HS-5 (cell line): ENCODE measurements at places on chromosomes 4 and X.

DNA sequence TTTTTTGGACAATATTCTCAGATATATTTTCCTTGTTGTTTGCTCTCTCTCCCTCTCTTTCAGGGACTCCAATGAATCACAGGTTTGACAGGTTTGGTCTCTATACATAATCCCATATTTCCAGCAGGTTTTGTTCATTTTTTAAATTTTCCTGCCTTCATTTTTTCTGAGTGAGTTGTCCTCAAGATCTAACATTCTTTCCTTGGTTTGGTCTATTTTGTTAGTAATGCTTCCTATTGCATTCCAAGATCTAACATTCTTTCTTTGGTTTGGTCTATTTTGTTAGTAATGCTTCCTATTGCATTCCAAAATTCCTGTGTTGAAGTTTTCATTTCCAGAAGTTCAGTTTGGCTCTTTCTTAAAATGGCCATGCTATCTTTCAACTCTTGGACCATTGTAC, 45.3 kb upstream of the ZMAT1 start:
- DNase-seq: peak; percentile 53

DNA sequence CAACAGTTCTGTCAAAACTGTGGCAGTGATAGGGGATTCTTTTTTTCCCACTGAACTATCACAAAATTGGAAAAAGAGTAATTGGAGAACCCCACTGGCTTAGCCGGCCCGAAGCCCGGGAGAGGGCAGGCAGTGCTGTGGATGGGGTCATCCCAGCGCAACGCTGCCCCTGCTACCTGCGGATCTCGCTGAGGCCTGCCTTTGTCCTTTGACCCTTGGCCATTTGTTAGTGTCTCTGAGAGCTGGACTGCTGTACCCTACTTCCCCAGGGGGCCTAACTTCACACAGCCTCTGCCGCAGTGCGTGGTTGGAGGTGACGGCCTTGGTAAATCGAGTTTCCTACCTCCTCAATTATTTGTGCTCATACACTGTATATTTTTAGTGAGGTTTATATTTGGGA, 43.0 kb upstream of the MSANTD1 start:
- no peak for DNase-seq

DNA sequence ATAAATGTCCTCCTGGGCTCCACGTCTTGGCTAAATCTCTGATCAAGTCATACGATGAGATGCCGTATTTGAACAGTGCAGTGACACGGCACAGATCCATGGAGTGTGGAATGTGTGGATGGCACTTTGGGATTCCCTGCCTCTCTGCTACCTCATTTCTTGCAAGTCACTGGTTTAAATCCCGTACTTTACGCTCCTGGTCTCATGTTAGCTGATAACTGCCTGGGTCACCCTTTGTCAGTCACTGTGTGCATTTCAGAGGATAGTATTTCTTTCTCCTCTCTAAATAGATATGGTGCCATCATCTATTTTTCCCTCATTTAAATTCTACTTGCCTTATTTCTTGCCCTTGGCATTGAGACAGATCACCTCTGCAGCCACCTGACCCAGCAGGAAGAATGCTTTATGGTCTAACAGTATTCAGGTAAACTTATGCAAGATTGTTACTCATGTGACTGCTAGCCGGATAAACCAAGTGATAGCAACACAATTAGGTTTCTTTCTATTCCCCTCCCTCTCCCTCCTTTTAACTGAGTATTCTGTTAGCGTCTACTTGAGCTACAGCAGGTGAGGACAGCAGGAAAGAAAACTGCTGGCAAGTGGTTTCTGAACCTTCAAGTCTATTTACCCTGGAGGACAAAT, 2.8 kb downstream of the EGF start:
- no peak for DNase-seq

DNA sequence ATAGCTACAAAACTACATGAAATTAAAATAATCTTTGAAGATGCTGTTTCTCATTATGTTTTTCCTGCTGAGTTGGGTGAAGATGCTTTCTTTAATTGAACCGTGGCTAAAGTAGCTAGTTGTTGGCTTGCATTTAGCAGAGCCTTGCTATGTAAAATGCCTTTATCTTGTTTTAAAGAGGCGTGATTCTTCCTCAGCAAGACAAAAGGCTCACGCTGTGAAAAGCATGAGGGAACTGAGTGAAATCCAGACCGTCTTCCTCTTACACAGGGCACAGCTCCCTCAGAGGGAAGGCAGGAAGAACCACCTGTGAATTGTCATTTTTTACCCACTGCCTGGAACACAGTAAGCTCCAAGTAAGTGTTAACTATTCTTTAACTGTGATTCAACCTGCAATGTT, 39.0 kb upstream of the ZNF518B start:
- DNase-seq: no peak

DNA sequence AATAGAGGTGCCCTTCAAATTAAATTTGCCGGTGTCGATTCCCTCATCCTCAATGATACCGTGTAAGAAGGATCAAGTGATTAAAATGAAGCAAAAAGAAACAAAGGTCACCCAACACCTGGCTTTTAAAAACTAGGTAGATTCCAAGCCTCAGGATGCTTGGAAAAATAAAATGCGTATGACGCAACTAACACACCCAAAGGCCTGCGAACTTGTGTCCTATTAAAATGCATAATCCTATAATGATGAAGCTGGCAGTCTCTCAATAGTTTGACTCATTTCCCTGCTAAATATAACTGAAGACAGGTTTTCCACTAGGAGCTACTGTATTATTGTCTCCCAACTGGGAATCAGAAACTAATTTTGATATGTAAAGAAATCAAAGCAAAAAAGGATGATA, 263.2 kb downstream of the DHX15 start:
- DNase-seq: peak; percentile 69

DNA sequence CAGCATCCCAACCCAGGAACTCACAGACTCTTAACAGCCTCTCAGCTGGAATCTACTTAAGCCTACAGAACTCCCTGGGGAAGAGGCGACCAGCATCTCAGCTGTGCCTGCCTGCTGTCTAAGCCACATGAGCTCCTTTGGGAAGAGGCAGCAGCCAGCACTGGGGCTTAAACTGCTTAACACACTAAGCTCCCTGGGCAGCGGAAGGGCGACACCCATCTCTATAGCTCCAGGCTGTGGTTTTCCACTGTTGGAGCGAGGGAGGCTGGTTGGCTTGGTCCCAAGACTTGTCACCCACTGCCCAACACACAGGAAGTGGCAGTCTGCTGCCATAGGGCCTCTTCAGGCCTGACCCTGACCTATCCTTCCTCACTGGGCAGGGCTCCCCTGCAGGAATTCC, 1544.1 kb upstream of the ADGRL3 start:
- DNase-seq: no peak

- DNase-seq: no peak
These were observed 1574.7 kb downstream of the STIM2 start for GRCh38 chr4:28435314-28435713.

DNA sequence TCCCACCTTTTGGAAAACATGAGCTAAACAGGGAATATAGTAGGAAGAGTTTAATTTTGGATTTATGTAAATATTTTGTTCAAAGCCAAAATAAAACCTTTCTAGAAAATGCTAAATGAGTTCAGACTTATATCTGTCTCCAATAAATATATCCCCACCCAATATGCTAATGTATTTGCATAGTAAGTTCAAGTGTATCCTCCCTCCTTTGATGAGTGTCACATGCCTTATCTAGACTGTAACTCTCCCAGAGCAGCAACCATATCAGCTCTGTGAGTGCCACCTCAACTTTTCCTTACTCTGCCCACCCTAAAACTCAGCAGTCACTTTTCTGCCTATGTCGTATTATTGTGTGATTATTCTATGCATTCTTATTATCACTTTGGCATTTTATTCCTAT, 516.1 kb upstream of the NR3C2 start:
- DNase-seq: no peak

DNA sequence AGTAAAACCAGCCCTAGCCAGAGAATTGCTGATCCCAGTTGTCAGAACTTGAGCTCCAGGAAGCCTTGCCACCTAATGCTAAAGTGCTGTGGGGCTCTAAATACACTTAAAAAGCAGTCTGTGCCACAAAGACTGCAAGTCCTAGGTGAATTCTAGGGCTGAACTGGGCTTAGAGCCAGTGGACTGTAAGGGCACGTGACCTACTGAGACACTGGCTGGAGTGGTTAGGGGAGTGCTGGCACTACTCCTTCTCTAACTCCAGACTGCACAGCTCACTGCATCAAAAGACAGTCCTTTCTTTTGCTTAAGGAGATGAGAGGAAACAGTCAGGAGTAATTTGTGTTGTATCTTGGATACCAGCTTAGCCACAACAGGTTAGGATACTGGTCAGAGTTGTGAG, 1240.2 kb downstream of the FAM133A start:
- DNase-seq: no peak

DNA sequence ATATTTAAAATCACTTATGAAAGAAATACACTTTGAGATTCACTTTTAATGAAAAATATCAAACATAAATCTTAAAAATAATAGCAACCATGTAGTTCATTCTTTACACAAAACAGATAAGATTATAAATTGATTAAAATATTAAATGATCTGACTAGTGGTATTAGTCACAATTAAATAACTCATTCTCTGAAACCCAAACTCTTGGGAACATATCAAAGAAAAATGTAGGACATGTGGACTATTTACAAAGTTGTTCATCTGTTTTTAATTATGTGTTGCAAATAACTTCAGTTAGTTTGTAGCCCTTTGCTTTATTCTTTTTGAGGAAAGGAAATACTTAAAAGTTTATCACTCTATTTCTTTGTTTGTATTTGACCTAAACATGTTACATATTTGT, 9.5 kb upstream of the GUCY1A1 start:
- DNase-seq: no peak

DNA sequence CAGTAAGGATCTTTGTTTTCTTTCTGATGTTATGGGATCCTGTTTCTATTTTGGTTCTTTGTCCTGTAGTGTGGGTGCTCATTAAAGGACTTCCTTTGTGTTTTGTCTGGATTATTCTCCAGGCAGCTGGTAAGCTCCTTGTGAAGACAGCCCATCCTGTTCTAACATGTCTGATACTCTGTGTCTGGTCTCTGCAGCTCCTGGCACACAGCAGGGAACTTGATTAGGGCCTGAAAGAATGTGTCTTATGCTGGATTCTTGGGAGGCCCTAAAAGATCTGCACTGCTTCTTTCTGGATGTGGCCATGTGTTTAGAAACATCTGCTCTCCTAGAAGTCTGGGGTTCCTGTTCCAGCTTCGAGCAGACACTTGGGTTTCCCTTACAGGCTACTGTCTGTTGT, 38.1 kb upstream of the ATXN3L start:
- no peak for DNase-seq

GRCh38 chrX:42886519-42886918, 108.6 kb upstream of the PPP1R2C start:
- DNase-seq: no peak

- no peak for DNase-seq
These were observed 36.7 kb downstream of the FGFRL1 start for GRCh38 chr4:1047976-1048772.

DNA sequence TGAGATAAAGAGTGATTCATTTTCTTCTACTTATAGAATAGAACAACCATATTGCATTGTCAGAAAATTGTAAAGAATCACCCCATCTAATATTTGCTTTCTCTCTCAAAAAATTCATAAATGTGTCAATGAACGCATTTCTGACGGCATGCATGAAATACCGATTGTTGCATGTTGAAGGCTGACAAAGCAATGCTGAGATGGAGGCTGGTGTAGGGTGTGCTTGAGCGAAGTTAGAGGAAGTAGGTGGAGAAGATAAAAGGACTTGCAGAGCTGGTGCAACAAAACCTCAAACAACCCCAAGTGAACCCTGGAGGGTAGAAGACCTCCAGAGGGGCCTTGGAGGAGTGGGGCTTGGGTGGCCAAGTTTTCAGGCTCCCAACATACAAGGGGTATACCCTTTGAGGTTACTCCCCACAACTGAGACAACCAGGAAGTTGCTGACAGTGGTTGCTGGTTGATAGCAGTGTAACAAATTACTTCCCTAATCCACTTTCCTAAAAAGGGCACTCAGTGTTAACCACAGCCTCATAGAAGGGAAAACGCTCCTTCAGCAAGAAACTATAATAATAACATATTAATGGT, 452.7 kb downstream of the NLGN4X start:
- no peak for DNase-seq

GRCh38 chrX:115912372-115912897, 258.1 kb upstream of the AGTR2 start:
- DNase-seq: no peak

DNA sequence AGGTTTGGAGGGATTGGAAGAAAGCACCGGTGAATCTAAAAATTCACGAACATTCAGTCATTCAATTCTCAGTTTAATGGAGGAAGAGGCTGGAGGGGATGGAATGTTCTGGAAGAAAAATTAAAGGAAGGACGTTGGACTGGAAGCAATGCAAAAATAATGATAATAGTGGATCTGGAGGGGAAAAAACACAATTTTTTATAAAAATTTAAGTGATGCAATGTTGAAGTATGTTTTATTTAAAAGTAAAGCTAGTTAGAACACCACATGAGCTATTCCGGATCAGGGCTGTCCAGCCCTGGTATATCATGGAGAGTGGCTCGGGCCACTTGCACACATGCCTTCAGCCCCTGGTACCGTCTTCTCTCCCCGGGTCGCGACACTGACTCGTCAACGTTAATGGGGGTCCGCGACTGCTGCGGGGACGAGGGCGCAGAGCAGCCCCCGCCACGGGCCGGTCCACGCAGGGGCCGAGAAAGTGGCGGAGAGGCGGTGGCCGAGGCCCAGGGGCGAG, 204.6 kb downstream of the TENM3 start:
- DNase-seq: no peak

DNA sequence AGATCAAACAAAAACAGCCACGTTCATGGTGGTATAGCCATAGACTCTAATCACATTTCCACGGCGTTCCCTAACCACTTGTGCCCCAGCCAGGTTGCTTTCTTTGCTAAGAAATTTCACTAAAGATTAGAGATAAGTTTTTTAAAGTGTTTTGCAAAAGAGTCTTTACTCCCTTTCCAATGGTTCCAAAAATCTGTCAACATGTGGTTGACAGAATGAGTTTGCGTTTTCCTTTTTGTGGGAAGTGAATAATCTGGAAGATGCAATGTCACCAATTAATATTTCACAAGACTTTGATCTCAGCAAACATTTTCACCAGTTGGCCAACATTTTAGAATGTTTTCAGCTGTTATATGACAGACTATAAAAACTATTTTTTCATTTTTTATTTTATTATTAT, 35.3 kb downstream of the CXCL1 start:
- DNase-seq: no peak

DNA sequence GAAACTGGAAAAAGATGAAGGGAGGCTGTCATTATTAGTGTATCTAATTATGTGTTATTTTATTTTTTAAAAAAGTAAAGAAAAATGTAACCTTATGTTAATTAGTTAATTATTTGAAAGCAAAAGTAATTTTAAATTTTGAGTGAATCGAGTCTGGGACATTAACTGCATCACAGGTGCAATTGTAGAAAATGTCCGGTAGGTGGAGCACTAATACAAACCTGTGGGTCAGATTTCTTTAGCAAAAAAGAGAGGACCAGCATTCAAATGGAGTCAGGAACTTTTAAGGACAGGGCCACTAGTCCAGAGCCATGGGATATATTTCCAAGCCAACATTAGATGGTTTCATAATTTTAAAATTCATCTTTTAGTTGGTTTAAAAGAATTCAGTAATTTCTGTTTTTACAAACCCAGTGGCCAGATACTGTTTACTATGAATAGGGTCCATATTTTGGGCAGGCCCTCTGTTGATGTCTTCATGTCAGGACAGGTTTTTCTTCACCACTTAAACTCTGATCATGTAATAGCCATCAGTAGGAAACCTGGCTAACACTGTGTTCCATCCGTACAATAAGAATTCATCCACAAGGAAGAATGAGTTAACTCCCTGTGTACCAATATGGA, 27.2 kb downstream of the BST1 start:
- DNase-seq: no peak

GRCh38 chrX:130091980-130092522, 18.2 kb downstream of the ELF4 start:
- DNase-seq: no peak

GRCh38 chr4:76429636-76430035, 5.4 kb upstream of the SHROOM3 start:
- DNase-seq: no peak
